ENCODE measurements at places on chromosomes 6 and 20. TPM values are rescaled to one million over a fixed set of nuclear protein-coding genes. Genes with fewer than 3 reads are reported as not detected.

Gene HLA-DQA2
- 0.45 TPM for total RNA-seq

Gene CST2
- total RNA-seq: not detected

Gene THBS2
- not detected for total RNA-seq

Gene CASS4
- total RNA-seq: 3.1 TPM

Gene PRR18
- total RNA-seq: not detected

Gene RPRD1B
- total RNA-seq: 49.8 TPM

DNA sequence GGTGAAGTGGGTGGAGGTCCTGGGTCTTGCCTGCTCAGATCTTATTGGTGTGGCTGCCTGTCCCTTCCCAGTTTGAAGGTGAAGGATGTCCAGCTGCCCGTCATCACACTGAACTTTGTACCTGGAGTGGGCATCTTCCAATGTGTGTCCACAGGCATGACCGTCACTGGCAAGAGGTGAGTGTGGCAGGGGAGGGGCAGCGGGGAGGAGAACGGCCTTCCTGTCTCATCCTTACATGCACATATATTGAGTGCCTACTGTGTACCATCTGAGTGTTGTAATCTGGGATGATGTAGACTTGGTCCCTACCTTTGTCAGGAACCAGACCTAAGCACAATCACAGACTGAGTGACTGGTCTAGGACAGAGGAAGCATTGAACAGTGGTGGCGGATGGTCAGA is 2.7 kb downstream of the BPIFB6 start:
- DNase-seq: no peak

DNA sequence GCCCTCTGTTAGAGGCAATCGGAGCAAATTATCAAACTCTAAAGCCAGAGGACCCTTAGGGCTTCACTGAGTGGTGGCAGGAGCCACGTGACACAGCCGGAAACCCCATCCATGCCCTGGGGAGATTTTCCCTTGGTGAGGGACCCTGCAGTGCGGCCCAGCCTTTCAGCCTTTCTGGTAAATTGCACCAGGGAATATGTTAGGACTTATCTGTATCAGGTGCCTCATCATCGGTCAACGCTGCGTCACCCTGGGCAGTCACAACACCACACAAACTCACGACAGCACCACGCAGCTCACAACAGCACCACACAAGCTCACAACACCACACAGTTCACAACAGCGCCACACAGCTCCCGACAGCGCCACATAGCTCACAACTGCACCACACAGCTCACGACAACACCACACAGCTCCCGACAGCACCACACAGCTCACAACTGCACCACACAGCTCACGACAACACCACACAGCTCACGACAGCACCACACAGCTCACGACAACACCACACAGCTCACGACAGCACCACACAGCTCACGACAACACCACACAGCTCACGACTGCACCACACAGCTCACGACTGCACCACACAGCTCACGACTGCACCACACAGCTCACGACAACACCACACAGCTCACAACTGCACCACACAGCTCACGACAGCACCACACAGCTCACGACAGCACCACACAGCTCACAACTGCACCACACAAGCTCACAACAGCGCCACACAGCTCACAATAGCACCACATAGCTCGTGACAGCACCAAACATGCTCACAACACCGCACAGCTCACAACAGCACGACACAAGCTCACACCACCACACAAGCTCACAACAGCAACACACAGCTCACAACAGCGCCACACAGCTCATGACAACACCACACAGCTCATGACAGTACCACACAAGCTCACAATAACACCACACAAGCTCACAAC is 199.0 kb downstream of the DLL1 start:
- DNase-seq: no peak

GRCh38 chr20:58149437-58150091 is 78.9 kb downstream of the ANKRD60 start:
- no peak for DNase-seq

GRCh38 chr6:101722471-101722870 is 329.0 kb downstream of the GRIK2 start:
- DNase-seq: no peak

DNA sequence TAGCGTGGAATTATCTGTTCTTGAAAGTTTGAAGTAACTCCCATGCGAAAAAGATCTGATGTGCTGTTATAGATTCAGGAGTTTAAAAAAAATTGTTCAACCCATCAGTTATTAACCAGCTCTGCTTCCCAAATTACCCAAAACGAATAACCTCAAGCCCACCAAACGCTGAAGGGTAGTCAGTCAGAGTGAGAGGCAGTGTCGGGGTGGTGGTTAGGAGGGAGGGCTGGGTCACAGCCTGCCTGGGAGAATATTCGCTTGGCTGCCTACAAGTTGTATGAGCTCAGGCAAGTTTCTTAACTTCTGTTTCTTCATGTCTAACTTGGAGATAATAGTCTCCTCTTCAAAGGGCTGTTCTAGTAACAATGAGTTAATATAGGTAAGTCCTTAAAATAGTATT is 114.6 kb downstream of the JPH2 start:
- DNase-seq: no peak

DNA sequence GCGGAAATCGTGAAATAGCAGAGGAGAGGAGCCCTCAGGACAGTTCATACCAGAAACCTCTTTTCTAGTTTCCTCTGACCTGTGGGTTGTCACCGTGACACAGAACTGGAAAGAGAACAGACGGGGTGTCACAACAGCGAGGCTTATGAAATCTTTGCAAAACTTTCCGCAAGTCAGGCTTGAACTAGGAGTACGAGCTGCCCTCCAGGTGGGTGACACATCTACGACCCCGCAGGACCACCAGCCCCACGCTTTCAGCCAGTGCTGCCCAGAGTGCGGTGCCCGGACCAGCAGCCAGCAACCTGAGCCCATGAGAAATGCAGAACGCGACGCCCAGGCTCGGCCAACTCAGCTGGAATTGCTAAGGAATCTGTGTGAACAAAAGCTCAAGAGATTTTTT is 30.8 kb downstream of the WRNIP1 start:
- DNase-seq: no peak

DNA sequence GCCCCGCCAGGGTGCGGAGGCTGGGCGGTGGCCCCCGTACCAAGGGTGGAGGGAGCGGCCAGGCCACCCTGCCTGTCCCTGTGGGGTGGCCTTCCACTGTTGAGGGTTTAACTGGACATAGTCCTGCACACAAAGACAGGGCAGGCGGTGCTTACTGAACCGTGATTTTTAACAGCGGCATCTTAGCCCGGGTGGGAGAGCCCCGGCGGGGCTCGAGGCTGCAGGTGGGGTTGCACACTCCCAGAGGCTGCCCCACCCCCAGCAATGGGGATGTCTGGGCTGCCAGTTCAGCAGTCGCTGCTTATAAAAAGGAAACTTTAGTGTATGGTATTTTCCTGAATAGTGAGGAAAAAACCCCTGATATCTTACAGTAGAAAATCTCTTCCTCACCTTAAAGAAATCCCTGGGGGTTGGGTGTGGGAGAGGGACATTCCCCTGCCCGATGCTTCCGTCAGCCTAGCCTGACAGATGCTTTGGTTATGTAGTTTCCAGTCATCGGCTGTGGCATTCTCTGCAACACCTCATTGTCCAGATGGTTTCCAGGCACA is 79.4 kb downstream of the IRF4 start:
- no peak for DNase-seq

- no peak for DNase-seq
Observed at GRCh38 chr6:77463308-77463860, at the start of gene HTR1B. HTR1B (minus strand) TSS chr6:77463491; CDS start chr6:77463403, 88 bp downstream.

DNA sequence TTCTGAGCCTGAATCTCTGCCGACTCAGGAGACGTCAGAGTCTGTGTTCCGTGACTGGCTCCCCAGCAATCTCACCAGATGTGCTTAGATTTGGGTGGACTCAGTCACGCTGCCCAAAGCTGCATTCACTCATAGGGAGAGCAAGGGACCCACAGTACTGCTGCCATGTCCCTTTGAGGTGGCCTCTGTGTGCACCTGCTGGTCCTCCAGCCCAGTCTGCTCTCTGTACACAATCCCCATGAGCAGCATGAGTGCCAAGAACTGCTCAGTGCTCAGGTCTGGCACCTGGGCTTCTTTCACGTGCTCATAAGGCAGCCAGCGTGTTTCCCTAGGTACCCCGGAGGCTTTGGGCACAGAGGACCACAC is 44.2 kb upstream of the TIAM2 start:
- no peak for DNase-seq

DNA sequence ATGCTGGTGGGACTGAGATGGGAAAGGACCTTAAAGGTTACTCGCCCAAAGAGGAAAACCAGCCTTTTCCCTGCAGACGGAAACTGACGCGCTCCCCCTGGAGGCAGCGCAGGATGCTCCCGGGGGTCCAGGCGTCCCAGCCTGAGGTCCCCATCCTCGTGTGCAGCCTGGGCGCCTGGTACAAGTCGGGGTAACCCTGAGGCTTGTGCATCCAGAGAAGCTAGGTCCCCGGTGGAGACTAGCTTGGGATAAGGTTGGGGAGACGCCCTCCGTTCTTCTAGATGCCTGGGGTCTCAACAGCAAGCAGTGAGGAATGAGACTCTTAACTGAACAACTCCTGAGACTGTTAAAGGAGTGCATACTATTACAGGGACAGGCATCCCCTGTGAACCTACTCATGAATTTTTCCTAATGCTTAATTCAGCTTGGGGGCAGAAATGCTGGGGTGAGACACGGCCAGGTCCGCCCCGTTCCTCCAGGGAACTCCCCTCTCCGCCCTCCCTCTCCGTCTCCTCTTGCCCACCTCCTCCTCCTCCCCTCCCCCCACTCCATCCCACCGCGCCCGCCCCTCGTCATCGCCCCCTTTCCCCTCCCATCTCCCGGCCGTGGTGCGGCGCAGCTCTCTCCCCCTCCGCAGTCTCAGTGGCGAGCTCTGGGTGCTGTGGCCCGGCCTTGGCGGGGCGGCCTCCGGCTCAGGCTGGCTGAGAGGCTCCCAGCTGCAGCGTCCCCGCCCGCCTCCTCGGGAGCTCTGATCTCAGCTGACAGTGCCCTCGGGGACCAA is at the start of gene PRSS35:
Gene PRSS35 (plus strand): TSS at position 634 of the 781 bp plus-strand sequence. CDS start 10,908 bp downstream, outside the sequence.
- DNase-seq: peak; percentile 55

DNA sequence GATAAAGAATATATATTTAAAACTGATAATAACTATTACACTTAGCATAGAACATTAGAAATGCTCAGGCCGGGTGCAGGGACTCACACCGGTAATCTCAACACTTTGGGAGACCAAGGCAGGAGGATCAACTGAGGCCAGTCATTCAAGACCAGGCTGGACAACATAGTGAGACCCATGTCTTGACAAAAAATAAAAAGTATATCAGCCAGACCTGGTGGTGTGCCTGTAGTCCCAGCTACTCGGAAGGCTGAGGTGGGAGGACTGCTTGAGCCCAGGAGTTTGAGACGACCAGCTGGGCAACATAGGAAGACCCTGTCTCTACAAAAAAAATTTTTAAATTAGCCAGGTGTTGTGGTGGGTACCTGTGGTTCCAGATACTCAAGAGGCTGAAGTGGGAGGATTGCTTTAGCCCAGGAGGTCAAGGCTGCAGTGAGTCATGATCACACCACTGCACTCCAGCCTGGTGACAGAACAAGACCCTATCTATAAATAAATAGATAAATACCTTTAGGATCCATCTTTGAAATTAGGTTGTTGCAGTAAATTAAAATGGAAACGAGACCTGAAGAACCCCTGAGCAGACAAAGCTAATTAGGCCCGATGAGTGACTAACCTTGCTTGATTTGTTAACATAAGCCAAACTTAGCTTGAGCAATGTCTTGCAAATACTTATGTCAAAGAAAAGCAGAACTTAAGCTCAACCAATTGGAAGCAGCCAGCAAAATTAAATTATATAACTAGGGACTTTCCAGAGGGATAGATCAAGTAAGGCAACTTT is 75.8 kb upstream of the E2F3 start:
- no peak for DNase-seq

GRCh38 chr6:150717419-150717818 is 117.7 kb downstream of the PLEKHG1 start:
- DNase-seq: no peak

DNA sequence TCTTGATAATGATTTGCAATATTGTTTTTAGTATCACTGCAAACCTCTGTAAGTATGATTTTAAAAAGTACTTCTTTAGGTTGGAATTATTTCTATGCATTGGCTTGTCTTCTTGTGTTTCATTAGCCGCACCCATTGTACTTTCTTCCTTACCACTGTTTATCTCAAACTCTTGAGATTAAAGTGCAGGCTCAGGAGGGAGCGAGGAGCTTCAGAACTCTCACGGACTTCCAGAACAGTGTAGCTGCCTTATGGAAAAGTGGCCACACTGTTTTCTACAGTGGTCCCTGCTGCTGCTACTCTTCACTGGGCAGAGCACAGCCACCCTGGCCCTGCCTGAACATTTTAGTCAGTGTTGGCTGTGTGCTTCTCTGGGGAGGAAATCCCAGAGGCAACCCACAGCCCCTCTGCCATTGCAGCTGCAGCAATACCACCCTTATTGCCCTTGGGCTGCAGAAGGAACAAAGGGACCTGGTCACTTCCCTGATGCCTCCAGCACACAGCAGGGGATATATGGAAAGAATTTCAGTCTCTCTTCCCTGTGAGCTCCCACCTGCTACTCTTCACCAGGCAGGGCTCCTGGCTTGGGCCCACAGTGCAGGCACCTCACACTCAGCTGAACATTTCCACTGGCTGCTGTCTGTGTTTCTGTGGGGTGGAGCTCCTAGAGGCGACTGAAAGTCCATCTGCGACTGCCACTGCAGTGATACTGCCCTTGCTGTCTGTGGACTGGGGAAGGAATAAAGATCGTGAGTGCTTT is 91.7 kb upstream of the MAP3K4 start:
- DNase-seq: no peak

DNA sequence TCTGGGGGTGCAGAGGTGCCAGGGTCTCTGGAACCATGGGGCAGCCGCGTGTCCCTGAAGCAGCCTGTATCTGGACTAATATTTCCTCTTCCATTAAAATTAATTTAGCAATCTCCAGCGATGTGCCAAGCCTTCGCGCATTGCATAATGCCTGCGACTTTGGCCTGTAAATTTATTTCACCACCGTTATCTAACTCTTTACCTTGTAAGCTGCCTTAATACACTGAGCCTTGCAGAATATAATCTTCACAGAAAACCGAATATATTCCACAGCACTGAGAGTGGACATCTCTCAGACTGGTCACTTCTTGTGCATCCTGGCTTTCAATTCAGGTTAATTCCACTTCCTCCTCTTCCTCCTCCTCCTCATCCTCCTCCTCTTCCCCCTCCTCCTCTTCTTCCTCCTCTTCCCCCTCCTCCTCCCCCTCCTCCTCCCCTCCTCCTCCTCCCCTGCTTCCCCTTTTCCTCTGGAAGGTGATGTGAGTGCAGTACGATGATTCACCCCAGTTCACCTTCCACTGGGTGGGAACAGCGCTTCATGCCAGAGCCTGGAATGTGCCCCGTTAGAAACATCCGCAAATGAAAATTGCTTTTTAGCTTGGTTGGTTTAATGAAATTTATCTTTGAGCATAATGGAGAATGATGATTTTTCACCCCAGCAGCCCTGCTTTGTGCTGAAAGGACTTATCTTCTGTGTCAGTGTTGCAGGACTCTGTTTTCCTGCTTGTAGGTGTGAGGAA is 101.4 kb downstream of the CDH4 start:
- no peak for DNase-seq

GRCh38 chr6:148250975-148251685 is 91.5 kb upstream of the SASH1 start:
- DNase-seq: no peak

GRCh38 chr6:42226645-42227143 is 9.0 kb upstream of the MRPS10 start:
- no peak for DNase-seq

All from activated CD4-positive, alpha-beta T cell treated with anti-CD3 and anti-CD28 coated beads, Interleukin-2, amount 10 ng/mL, durations not matched to agents 24 days and 14 days (primary cell).